Uterus (tissue), 4 donors: ENCODE measurements at places on chromosomes 2 and 18. TPM values are rescaled to one million over a fixed set of nuclear protein-coding genes. Genes with fewer than 3 reads are reported as not detected.

DNA sequence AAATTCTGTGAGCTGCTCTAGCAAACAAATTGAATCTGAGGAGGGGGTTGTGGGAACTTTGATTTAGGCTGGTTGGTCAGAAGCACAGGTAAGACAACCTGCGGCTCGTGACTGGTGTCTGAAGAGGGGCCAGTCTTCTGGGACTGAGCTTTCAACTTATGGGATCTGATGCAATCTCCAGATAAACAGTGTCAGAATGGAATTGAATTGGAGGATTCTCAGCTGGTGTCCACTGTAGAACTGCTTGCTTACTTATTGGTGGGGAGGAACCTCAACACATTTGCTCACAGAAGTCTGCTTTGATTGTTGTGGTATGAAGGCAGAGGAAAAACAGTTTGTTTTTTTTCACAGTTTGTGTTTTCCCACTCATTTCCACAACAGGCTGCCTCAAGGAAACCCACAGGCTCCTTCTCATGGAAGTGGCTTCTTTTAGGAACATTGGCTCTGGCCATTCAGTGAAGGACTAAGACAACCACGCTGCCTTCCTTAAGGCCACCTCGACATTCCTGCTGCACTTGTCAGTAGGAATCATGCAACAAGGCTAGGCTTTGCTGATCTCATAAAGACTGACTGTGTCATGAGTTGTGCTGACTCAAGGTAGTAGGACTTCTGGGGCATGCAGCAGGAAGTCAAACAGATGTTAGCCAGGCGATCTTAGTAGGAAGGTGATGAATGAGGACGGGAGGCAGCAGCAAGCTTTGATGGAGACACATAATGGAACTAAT, 104.7 kb downstream of the TSN start:
- H3K36me3 ChIP-seq: no peaks in the 10 kb centered on the region
- H3K4me1 ChIP-seq: no peaks in the 10 kb centered on the region
- no peaks in the 10 kb centered on the region for H3K27me3 ChIP-seq
- H3K27ac ChIP-seq: no peak overlapping the region
- no peak overlapping the region for H3K4me3 ChIP-seq
- DNase-seq: no peak

DNA sequence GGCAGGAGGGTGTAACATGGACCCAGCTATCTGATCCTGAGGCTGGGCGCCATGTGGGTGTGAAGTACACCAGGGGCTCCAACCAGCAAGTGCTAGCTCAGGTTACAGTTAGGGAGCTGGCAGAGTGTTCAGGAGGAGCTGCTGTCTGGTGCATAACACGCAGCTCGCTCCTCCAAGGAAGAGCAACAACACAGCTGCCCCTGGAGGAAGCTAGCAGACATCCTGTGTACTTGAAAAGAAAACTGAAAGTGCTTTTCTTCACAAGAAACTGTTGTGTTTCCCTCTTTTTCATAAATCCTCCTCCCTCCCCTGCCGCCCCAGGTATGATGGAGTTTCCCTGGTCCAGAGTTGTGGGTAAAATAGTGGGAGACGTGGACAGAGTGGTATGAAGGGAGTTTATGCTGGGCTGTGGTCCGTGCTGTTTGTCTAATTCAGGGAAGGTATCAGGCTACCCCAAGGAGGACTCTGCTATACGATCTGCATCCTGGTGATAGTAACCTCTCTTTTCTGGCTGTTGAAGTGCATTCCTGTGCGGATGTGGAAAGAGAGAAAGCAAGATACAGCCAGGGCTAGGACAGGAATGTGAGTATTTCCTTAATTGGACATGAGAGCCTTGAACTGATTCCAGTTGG, 6.1 kb upstream of the LBH start:
- peaks cover 5% of the 10 kb centered on the region for H3K4me1 ChIP-seq
- H3K4me3 ChIP-seq: peak overlapping the region; percentile 21
- peak overlapping the region; percentile 91 for H3K27ac ChIP-seq
- H3K27me3 ChIP-seq: no peaks in the 10 kb centered on the region
- peak; percentile 74 for DNase-seq
- H3K36me3 ChIP-seq: no peaks in the 10 kb centered on the region

- H3K27me3 ChIP-seq: no peaks in the 10 kb centered on the region
- no peaks in the 10 kb centered on the region for H3K4me1 ChIP-seq
- no peak overlapping the region for H3K27ac ChIP-seq
- no peak for DNase-seq
Observed at GRCh38 chr2:110219496-110220189, 7.3 kb upstream of the MTLN start.

DNA sequence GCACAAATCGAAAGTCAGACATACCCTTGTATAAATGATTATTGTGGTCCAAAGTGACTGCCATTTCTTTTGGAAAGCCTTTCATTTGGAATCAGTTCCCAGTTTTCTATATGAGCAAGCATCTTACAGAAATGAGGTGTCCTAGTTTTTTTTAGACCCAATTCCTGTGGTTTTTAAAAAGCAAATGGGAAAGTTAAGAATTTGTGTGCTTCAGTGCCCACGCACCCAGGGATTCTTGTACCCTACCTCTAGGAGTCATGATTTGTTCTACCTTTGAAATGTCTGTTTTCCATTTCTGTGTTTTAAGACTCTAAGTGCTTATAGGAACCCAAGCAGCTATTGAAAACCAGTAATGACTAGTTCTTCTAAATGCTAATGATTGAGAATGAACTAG, 218.1 kb downstream of the CAMKMT start:
- H3K27ac ChIP-seq: no peak overlapping the region
- H3K4me3 ChIP-seq: no peak overlapping the region
- H3K27me3 ChIP-seq: no peaks in the 10 kb centered on the region
- DNase-seq: no peak
- no peaks in the 10 kb centered on the region for H3K36me3 ChIP-seq
- no peaks in the 10 kb centered on the region for H3K4me1 ChIP-seq

- no peak overlapping the region for H3K27ac ChIP-seq
- DNase-seq: no peak
- H3K4me1 ChIP-seq: no peaks in the 10 kb centered on the region
- H3K4me3 ChIP-seq: no peak overlapping the region
- H3K36me3 ChIP-seq: no peaks in the 10 kb centered on the region
- no peaks in the 10 kb centered on the region for H3K27me3 ChIP-seq
Observed at GRCh38 chr18:26290385-26290784, 64.1 kb downstream of the TAF4B start.

- no peaks in the 10 kb centered on the region for H3K36me3 ChIP-seq
- H3K27me3 ChIP-seq: no peaks in the 10 kb centered on the region
- no peak overlapping the region for H3K4me3 ChIP-seq
- H3K4me1 ChIP-seq: no peaks in the 10 kb centered on the region
- no peak for DNase-seq
Observed at GRCh38 chr2:71190656-71191569, 36.0 kb downstream of the PAIP2B start.

GRCh38 chr2:64466478-64467085, 12.6 kb downstream of the LGALSL start:
- no peaks in the 10 kb centered on the region for H3K36me3 ChIP-seq
- no peaks in the 10 kb centered on the region for H3K4me1 ChIP-seq
- no peaks in the 10 kb centered on the region for H3K27me3 ChIP-seq
- no peak for DNase-seq
- H3K27ac ChIP-seq: no peak overlapping the region

GRCh38 chr2:28751956-28752630, 463 bp downstream of the PPP1CB start:
- peak overlapping the region; percentile 97 for H3K4me3 ChIP-seq
- no peaks in the 10 kb centered on the region for H3K27me3 ChIP-seq
- no peak for DNase-seq
- peak overlapping the region; percentile 100 for H3K27ac ChIP-seq
- no peaks in the 10 kb centered on the region for H3K36me3 ChIP-seq
- H3K4me1 ChIP-seq: peaks cover 6% of the 10 kb centered on the region

DNA sequence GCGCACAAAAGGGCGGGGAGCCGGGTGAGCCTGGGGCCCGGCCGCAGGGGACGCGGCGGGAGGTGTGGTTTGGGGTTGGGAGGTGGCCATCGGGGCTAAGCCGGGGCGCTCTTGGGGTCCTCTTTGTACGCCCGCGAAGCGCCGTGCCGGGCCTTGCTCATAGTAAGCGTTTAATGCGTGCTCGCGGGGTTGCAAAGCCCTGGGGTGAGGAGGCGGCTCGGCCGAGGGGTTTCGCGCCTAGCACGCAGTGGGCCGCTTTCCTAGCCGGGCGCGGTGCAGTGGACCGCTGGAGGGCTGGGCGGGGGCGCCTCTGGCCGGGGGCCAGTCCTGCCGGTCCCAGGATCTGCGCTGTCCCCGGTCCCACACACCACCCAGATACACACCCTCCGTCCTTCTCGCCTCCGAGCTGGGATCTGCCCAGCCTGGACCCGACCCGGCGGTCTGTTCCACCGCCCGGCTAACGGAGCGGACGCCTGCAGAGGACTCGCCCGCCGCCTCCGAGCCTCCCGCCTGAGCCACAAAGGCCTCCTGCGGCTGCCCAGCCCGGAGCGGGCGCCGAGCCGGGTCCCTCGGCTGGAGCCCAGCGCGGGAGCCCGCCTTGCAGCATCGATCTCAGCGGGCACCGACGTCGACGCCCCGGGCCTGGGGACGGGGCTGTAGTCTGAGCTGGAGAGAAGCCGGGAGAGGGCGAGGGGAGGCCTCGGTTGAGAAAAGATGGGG, 564 bp downstream of the DPYSL5 start:
- H3K36me3 ChIP-seq: no peaks in the 10 kb centered on the region
- H3K4me1 ChIP-seq: peaks cover 23% of the 10 kb centered on the region
- peaks cover 33% of the 10 kb centered on the region for H3K27me3 ChIP-seq
- H3K4me3 ChIP-seq: no peak overlapping the region

- H3K27ac ChIP-seq: no peak overlapping the region
- DNase-seq: no peak
- H3K27me3 ChIP-seq: no peaks in the 10 kb centered on the region
Observed at GRCh38 chr2:84373391-84373790, 85.7 kb downstream of the SUCLG1 start.

GRCh38 chr2:188610050-188610444, 318.4 kb downstream of the GULP1 start:
- H3K27ac ChIP-seq: no peak overlapping the region
- H3K36me3 ChIP-seq: no peaks in the 10 kb centered on the region
- H3K4me1 ChIP-seq: no peaks in the 10 kb centered on the region
- no peaks in the 10 kb centered on the region for H3K27me3 ChIP-seq

- no peaks in the 10 kb centered on the region for H3K4me1 ChIP-seq
- no peaks in the 10 kb centered on the region for H3K36me3 ChIP-seq
- peak overlapping the region; percentile 82 for H3K27ac ChIP-seq
Observed at GRCh38 chr18:46916551-46917107, 678 bp downstream of the PIAS2 start.

DNA sequence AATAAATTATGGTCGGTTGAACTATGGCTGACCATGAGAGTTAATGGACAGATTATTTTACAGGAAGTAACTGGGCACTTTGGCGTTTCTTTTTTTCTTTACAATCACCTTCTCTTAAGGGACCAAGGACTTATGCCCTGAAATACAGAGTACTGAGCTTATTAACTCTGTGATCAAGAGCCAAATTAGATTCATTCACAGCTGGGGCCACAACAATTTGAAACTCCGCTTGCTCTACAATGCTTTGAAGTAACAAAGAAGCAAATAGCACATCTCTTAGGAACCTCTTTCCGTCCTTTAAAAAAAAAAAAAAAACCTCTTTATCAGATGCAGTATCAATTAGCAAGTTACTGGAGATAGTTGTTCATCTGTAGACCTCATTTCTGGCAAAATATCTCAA, 112.0 kb downstream of the LYPD6 start:
- no peak for DNase-seq
- no peaks in the 10 kb centered on the region for H3K36me3 ChIP-seq
- H3K4me3 ChIP-seq: no peak overlapping the region

DNA sequence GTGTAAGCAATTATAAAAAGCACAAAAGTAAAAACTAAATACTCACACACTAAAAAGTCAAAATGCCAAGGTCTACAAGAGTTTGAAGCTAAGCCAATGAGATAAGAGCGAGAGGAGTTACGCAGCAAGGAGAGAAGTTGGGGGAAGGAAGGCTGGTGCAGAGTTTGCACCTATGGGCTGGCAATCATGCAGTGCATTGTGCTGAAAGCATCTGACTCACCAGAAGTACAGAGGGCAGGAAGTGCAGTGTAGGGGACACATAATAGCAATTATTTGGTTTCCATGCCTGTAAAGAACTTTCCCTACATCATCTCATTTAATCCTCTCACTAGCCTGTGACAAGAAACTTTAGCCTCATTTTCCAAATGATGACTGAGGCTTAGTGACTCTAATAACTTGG, 142.7 kb upstream of the KYNU start:
- H3K36me3 ChIP-seq: no peaks in the 10 kb centered on the region
- no peaks in the 10 kb centered on the region for H3K4me1 ChIP-seq
- H3K27ac ChIP-seq: no peak overlapping the region
- DNase-seq: no peak
- H3K27me3 ChIP-seq: no peaks in the 10 kb centered on the region

DNA sequence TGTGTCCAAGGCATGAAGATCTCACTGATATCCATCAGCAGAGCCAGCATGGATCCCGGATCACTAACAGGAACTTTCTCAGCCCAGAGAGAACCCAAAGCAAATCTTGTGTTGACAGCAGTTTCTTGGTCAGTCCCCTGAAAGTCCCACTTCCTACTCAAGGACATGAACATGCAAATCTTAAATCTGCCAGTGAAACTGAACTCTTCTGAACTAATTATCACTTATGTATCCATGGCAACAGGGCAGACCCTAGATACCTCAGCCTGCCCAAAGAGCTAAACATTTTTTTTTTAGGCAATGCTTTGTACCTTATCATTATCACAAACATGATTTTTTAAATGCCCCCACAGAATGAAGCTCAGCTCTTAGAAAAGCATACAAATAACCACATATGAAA, 127.8 kb upstream of the DDX18 start:
- H3K4me3 ChIP-seq: no peak overlapping the region
- no peaks in the 10 kb centered on the region for H3K4me1 ChIP-seq
- H3K27ac ChIP-seq: no peak overlapping the region

- DNase-seq: no peak
- no peaks in the 10 kb centered on the region for H3K36me3 ChIP-seq
- H3K4me3 ChIP-seq: no peak overlapping the region
- H3K27me3 ChIP-seq: no peaks in the 10 kb centered on the region
Observed at GRCh38 chr18:67726882-67727281, 210.4 kb upstream of the DSEL start.

DNA sequence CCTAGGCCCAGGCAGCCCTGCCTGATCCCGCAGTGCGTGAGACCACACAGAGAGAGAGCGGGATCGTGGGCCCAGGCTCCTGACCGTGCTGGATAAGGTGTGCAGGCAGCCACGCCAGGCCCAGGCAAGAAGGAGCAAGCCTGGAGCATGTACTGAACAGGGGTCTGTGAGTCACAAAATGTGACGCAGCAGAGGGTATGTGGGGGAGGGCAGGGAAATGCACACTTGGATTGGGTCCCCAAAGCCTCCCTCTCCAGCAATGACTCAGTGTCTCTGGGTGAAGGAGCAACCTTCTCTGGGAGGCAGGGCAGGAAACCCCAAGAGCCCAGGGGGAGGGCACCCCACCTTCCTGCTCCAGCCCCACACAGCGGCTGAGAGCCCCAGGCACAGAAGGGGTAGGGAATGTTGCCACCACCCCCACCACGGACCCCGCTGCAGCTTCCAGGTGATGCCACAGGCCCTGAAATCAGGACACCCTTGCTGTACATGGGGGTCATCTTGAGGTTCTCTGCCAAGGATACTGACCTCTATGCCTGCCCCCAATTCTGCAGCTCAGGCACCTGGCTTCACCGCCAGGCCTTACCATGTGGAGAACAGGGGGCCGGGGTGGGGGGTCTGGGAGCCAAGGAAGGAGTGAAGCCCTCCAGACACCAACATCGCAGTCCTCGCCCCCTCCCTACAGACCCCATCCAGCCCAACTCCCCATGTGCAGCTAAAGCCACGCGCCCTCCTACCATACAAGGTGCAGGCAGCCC, 1.3 kb upstream of the GPC1 start:
- H3K4me1 ChIP-seq: no peaks in the 10 kb centered on the region
- no peaks in the 10 kb centered on the region for H3K27me3 ChIP-seq
- no peaks in the 10 kb centered on the region for H3K36me3 ChIP-seq

Gene GKN1
- total RNA-seq: not detected

Gene YES1
- 158 TPM for total RNA-seq

Gene SCYGR5
- not detected for total RNA-seq

Gene IL36B
- not detected for total RNA-seq

Gene ANKRD23
- total RNA-seq: 23.2 TPM

Gene SLC4A3
- total RNA-seq: 29.4 TPM

Gene MREG
- total RNA-seq: 8.5 TPM

Gene TPO
- not detected for total RNA-seq
